CD4-positive, alpha-beta T cell treated with Interleukin-12 subunit alpha and Interleukin-12 subunit beta, for 1 hour (primary cell): ENCODE measurements at places on chromosomes 6 and 20.

GRCh38 chr6:50451826-50452400, 261.4 kb upstream of the TFAP2D start:
- DNase-seq, result no peak

GRCh38 chr6:83098589-83098988, 31.1 kb downstream of the DOP1A start:
- no peak for DNase-seq

GRCh38 chr6:149114167-149114566, 203.3 kb upstream of the TAB2 start:
- DNase-seq, result no peak

DNA sequence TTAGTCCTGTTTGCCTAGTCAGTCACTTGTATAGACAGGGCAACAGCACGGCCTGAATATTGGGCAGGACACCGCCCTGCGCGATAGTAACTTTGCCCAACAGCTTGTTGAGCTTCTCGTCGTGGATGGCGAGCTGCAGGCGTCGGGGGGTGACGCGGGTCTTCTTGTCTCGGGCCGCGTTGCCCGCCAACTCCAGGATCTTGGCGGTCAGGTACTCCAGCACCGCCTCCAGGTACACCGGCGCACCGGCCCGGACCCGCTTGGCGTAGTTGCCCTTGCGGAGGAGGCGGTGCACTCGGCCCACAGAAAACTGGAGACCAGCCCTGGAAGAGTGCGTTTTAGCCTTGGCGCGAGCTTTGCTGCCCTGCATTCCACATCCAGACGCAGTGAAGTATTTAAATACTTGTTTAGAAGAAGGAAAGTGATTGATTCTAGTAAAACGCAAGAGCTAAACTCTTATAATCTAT, 92.8 kb upstream of the BTN3A2 start:
- DNase-seq, result no peak

- DNase-seq, result peak; percentile 70
Measured at GRCh38 chr20:815914-816606, 17.5 kb upstream of the FAM110A start.

- DNase-seq, result no peak
Measured at GRCh38 chr6:101783287-101783686, 389.8 kb downstream of the GRIK2 start.

DNA sequence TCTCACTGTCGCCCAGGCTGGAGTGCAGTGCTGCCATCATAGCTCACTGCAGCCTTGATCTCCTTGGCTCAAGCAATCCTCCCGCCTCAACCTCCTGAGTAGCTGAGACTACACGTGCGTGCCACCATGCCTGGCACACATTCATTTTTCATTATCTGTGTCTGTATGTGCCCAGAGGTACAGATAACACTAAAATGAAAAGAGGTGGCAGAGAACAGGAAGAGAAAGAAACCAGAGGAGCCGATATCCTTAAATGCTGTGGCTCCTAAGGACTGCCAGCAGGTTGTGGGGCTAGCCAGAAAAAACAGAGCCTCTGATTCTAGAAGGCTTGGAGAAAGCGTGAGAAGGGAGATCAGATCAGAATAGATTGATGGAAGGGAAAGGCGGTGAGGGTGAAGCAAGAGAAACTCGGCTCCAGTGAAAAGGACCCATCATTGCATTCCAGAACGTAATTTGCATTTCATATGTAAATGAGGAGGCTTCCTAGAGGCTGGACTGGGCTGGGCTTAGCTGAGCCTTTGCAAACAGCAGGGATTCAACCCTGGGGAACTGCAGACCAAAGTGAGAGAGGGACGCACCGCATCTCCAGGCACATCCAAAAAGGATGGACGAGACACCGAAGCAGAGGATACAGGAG, 64.2 kb downstream of the GCNT2 start:
- no peak for DNase-seq

DNA sequence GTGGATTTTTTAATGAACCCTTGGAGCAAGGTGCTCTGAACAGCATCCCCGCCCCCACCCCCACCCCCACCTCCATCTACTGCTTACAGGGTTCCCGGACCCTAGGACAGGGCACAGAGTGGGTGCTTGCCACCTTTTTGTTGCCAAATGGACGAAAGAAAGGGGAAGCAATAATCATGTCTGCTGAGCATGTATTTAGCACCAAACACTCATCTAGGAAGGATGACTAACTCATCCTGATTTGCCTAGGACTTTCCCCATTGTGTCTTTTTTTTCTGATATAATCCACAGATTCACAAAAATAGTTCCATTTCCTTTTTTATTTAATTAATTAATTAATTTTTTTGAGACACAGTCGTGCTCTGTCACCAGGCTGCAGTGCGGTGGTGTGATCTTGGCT, 1.2 kb upstream of the PLTP start:
- DNase-seq, result no peak

GRCh38 chr6:166795879-166796278, 160.5 kb downstream of the RNASET2 start:
- no peak for DNase-seq

DNA sequence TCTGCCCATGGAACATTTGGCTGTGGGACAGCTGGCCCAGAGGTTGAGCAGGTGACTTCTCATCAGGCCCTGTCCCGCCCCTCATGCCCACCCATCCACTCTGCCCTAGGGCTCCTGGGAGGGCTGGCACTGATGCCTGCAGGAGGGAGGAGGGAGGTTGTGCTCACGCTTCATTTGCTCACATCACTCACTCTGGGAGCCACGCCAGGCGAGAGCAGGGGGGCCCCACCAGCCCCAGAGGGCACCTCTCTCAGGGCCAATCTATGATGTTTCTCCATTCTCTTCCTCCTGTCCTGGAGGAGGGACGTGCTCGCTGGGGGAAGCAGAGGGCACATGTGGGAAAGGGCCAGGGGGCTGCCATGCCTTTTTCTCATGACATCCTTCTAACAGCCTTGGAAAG, 10.9 kb upstream of the GLP1R start:
- DNase-seq, result no peak

DNA sequence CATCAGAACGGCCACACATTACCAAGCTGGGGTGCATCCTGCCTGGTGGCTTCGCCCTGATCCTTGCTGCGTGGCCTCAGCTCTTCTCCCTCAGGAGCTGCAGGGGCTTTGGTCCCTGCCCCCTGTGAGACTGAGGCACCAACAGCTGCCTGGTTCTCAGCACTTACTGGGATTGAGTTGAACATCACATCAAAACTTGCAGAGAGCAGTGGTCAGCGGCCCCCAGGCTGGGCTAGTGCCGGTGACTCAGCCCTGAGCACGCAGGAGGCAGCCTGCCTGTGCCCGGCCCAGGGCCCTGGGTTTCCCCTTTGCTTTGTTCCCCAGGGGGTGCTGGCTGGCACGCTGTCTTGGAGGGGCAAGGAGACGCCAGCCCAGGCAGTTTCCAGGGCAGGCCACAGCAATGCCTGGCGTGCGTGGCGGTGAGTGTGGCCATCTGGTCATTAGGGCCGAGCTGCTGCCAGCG, 63.3 kb downstream of the DLL1 start:
- no peak for DNase-seq

DNA sequence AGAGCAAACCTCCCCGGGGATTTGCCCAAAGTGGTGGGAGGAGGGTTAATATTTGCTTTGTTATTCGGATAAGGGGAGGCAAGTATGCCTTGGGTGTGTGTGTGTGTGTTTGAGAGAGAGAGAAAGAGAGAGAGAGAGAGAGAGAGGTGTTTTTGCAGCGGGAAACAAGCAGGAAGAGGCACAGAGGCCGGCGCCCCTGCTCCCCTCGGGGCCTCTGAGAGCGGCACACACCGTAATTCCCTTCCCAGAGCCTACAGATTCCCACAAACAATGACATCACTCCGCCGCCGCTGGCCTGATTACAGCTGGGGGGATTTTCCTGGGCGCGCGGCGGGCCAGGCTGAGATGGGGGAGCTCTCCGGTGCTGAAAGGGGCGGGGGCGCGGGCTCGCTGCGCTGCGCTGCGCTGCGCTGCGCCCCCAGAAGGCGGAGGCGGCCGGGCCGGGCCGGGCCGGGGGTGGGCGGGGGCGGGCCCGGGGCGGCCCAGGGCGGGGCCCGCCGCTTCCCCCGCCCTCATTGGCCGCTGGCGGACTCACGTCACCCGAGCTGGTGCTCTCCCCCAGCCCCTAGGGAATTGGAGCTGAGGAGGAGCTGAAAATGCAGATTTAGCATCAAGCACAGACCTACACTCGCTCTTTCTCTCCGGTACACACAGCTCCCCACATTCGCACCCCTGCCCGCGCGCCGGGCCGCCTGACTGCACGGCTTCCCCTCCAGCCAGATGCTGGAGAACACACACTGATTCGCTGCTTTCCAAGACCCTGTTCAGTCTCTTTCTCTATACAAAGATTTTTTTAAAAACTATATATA, at the start of gene PCSK2:
Gene PCSK2, plus strand, starts transcription at position 631 of the 809 bp plus-strand sequence. CDS start 266 bp downstream, outside the sequence.
- no peak for DNase-seq

GRCh38 chr20:57953638-57954037, 243.8 kb upstream of the PMEPA1 start:
- DNase-seq, result no peak

GRCh38 chr6:17863901-17864754, 123.3 kb downstream of the KIF13A start:
- DNase-seq, result no peak

DNA sequence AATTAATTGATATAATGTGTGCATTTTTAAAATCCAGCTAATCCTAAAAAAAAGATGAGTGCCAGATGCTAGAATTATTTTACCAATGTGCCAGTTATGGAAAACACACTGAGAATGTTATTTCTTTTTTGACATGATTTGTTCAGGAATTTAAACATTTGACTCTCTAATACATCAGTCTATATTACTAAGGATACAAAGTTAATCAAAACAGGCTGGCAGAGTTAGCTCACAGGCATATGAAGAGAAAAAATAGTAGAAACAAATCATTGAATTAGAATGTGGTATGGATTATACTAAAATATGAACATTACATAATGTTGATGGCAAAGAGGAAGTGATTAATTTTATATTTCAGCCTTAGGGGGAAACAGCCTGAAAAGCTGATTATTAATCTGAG, 368.3 kb upstream of the GJE1 start:
- no peak for DNase-seq

DNA sequence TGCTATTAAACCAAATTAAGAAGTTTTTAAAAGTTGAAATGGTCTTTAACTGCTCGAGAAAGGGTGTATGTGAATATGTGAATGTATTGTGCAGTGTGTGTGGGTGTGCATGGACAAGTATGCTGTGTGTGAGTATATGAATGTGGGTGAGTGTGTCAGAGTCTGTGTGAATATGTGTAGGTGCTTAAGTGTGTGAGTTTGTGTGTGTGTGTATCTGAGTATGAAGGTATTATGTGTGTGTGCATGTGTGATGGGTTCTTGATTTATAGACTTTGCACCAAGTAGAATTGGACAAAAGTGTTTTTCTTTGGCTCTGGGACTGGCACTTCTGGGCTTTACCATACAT, 21.6 kb downstream of the EYA2 start:
- DNase-seq, result no peak

DNA sequence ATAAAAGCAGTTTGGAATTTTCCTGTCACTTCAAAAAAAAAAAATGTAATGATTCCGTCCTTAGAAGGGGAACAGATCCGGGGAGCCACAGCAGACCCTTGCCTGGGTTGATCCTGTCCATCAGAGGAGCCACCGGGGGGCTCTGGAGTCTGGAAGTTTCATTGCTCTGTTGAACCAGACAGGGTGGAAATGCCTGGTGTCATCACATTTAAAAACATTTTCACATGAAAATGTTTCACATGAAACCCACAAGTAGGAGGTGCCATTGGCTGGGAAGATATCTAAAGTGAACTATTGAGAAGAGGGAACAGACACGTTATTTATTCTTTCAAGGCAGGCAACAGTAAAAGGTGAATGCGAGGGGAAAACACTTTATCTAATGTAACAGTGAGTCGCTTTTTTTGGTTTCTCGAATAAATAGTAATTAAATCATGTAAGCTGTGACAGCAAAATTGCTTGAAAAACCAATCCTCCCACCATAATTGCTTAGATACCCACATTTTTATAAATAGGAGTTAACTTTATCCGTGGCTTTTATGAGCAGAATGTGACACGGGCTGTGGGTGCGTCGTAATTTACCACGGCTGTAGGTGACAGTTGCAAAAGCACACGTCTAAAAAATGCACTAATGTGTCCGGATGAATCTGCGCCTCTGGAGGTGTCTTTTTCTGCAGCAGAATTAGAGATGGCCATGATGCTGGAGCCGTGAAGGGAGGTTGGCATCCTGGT, 323.4 kb downstream of the TAF4 start:
- DNase-seq, result no peak

GRCh38 chr20:24206995-24207394, 218.4 kb upstream of the GGTLC1 start:
- DNase-seq, result no peak

- DNase-seq, result no peak
Measured at GRCh38 chr6:43299338-43300293, 1.6 kb downstream of the SLC22A7 start.

DNA sequence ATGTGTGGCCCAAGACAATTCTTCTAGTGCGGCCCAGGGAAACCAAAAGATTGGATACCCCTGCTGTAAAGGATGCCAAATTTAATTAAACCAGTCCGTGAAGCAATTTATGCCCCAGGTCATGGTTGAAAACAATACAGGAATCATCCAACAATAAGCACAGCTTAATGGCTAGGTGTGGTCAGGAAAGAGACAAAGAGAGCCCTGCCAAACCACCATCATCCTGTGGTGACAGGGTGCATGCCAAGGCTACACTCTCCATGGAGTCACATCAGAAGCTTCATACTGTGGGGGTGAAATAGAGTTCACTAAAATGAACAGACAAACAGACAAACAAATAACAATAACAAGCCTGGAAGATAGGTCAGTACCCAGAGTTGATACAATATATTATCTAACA, 62.7 kb downstream of the DZANK1 start:
- DNase-seq, result no peak

GRCh38 chr6:169141671-169142537, 111.7 kb downstream of the THBS2 start:
- no peak for DNase-seq

GRCh38 chr6:98578016-98578415, 256.4 kb upstream of the POU3F2 start:
- DNase-seq, result no peak
